ENCODE measurements at places on chromosomes 2 and 18. TPM values are rescaled to one million over a fixed set of nuclear protein-coding genes. Genes with fewer than 3 reads are reported as not detected.

Gene LYG2
- total RNA-seq = not detected

Gene WDR12
- total RNA-seq = 51.1 TPM

Gene HOXD11
- not detected for total RNA-seq

Gene KIF1A
- total RNA-seq = 0.65 TPM
